ENCODE measurements at places on chromosomes 12 and 14. TPM values are rescaled to one million over a fixed set of nuclear protein-coding genes. Genes with fewer than 3 reads are reported as not detected.

CATSPERB gene
- total RNA-seq, result not detected

SLC41A2 gene
- 19.7 TPM for total RNA-seq

OS9 gene
- total RNA-seq, result 101 TPM

A2ML1 gene
- not detected for total RNA-seq

NKX2-1 gene
- not detected for total RNA-seq

Data from epithelial cell of proximal tubule (primary cell).